ENCODE measurements at places on chromosomes 5 and 9.

DNA sequence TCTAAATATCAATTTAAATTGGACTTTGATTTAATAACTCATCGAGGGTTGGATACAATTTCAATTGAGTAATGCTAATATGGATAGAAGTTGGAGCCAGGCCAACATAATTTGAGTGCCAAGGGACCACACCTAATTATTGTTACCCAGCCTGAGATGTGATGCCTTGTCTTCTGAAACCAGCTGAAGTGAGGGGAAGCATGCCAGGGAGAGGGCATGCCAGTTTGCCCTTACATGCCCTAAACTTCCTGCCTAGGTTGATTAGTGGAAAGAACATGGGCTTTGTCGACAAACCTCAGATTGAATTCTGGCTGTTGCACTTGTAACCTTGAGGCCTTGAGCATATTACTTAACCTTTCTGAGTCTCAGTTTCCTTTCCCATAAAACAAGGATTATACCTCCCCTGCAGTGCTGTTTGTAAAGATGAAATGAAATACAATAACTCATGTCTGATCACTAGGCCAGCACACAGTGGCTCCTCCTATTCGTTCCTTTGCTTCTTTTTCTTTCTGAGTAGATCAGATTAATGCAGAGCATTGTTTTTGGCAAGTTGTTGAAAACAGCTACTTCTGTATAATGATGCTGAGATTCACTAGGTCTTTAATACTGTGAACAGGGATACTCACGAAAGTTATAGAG lies 412.8 kb downstream of the TLE4 start:
- DNase-seq, result no peak

DNA sequence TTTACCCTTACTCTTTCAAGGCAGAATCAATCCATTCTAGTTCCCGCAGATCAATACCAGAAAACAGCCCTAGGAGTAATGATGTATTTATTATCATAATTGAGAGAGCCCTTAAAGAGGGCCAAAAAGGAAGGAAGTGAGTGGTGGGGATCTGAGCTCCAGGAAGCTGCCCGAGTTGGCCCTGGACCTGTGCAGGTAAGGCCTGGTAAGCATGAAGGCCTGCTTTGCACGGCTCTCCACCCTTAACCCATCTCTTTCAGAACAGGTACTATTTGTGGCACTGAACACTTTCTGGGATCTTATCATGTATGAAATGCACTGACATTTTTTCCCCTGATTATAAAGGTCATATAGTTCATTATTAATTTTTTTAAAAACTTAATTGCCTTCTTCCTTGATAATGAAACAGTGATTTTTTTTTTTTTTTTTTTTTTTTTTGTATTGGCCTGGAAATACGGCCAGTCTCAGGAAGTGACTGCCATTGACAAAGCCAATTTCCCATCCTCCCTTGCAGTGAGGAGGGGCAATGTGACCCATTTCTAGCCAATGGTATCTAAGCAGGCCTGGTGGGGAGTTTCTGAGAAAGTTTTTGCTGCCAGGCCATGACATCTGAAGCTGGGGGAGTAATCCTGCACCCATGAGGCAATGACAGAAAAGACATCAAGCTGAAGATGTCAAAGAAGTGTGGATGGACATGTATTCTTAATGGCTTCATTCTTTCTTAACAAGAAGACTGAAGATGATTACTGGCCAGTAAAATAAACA lies 6.3 kb upstream of the MVB12B start:
- DNase-seq, result no peak

- no peak for DNase-seq
Observed at GRCh38 chr5:158390577-158390976, 531.6 kb upstream of the CLINT1 start.

- DNase-seq, result no peak
Observed at GRCh38 chr9:109561137-109561536, 63.0 kb upstream of the PTPN3 start.

- no peak for DNase-seq
Observed at GRCh38 chr9:13491138-13491492, 211.6 kb upstream of the MPDZ start.
